ENCODE measurements at places on chromosomes 4 and X.

DNA sequence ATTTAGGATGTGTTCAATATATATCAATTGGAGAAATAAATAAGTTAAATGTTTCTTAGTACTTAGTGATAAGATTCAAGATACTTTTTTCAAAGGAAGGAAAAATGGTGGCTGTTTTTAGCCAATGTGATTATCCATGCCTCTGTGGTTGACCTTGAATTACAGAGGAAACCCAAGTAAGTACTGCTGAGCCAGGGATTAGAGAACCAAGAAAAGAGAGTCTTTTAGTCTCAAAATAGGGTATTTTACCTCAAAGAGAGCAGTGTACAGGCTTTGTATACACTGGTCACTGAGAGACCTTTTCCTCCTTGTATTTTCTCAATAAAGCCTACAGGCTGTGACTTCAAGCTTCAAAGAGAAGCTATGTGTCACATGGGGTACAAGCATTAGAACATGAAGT is 1075.3 kb downstream of the ADGRL3 start:
- no peak for DNase-seq

- DNase-seq, result no peak
Measured at GRCh38 chr4:3336382-3337356, 43.8 kb downstream of the RGS12 start.

GRCh38 chr4:106339431-106339830 is 23.1 kb downstream of the AIMP1 start:
- DNase-seq, result no peak

DNA sequence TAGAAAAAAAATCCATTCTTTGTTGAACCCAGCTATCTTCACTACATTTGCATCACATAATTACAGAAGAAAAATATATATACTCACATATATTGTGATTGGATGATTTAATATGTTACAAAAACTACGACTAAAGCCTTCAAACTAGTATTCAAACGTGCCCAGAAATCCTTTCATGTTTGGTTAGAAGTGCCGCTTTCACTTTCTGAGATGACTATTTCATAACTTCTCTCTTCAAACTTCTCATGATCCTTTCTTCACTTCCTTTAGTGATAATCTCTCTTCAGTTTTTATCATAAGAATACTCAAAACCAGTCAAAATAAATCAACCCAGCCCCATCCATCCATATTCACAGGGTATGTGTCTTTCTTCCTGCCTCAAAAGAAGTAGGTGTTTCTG is 50.8 kb upstream of the NAF1 start:
- DNase-seq, result no peak

DNA sequence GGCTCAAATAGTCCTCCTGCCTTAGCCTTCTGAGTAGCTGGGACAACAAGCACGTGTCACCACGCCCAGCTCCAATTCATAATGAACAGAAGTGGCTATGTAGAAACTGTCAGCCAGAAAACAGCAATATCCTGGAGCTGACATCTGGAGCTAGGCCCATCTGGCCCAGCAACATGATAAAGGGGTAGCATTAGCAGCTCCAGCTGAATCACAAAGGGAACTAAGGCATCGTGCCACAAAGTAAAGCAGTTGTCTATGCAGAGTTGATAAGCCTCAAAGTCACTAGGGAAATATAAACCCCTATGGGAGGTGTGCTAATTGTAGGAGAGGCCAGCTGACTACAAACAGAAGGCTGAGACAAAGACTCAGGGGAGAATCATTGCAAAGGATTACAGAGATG is 270.5 kb upstream of the GPC4 start:
- peak; percentile 58 for DNase-seq

DNA sequence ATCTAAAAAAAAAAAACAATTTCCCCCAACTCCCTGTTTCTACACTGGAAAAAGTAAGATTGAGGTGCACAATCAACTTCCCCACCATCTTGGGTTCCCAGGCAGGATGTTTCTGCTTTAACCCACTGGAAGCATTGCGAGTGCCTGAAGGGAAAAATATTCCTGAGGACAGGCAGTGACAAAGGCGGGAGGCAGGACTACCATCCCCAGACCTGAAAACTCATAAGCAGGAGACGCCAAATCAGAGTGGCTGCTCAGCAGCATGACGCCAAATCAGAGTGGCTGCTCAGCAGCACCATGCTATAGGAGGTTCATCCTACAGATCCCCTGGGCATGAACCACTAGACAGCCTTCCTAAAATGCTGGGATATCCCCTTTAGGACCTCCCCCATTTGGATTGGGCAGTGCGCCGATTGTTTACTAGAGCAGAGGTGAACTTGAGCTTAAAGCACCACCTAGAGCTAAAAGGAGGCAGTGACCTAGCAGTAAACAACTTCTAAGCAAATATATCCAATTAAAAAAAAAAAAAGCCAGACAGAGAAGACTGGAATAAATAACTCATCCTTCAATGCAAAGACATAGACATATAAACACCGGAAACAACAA is 35.0 kb upstream of the GK start:
- no peak for DNase-seq

DNA sequence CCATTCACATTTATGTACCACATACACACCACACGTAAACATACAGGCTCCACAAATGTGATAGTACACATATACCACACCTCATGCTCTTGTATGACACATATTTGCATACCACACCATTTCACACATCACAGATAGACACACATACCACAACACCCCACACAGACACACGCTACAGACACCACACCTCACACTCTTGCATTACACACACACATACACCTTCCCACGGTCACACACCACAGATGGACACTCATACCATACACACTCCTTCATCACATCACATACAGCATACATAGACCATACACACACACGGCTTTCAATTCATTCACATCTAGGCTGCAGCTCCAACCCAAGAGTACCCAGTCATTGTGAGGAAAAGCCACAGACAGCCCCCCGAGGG is 222.5 kb upstream of the RPL34 start:
- no peak for DNase-seq

DNA sequence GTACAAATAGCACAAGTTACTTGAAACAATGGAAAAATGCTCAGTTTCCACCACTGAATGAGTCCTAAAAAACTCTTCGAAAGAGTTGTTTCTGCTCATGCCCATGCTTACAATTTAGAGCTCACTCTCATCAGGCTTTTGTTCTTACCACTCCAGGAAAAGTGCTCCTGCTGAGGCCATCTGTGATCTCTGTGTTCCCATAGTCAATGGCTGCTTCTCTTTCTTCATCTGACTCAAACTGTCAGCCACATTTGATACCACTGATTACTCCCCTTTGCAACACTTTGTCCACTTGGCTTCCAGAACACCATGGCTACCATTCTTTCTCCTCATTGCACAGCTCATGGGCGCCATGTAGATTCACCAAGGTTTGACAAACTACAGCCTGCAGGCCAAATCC is 80.0 kb upstream of the SLC34A2 start:
- DNase-seq, result no peak

DNA sequence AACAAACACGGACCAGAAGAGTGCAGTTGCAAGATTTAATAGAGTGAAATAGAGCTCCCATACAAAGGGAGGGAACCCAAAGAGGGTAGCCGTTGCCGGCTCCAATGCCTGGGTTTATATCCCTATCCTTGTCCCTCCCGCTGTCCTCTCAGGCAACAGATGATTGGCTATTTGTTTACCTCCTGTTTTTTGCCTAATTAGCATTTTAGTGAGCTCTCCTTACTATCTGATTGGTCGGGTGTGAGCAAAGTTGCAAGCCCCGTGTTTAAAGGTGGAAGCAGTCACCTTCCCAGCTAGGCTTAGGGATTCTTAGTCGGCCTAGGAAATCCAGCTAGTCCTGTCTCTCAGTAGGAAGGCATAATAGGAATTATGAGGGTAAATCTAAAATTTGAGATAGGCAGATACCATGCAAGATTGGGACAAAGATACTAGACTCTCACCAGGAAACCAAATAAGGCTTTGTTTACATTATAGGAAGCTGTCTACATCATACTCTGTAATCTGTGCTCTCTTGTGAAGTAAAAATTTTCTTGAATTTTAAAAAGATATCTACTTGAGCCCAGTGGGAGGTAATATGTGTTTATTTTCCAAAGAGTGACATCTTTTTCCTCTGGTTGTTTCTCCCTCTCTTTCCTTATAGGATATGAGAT is 65.9 kb downstream of the ATP10D start:
- DNase-seq, result no peak

DNA sequence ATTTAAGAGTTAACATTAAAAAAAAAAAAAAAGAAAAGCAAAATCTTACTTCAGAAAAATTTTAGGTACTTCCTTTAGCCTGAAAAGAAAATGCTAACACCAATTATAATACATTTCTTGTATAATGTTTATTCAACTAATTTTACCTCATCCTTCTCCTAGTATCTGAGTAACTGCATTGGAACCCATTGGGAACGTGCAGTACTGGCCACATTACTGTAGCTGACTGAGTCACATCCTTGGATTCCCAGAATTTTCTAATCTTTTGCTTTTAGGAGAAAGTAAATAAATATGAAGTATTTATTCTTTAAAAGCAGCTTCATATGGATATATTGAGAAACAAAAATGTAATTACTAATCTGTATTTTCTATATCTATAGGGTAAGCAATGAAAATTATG is 82.6 kb upstream of the SLITRK2 start:
- DNase-seq, result no peak

DNA sequence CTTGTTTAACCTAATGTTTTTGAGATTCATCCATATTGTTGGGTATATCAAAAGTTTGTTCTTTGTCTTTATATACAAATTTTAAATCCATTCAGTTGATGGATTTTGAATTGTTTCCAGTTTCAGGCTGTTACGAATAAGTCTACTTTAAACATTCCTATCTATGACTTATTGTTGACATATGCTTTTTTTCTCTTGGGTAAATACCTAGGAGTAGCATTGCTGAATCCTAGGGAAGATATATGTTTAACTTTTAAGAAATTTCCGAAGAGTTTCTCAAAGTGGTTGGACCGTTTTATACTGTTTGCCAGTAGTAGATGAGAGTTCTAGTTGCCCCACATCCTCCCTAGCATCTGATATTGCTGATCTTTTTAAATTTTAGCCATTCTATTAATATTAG is 60.9 kb upstream of the IL13RA1 start:
- DNase-seq, result no peak

GRCh38 chr4:14916554-14917297 is 85.6 kb upstream of the CPEB2 start:
- no peak for DNase-seq

- no peak for DNase-seq
Measured at GRCh38 chr4:144734522-144734921, 88.6 kb downstream of the HHIP start.

GRCh38 chrX:138708268-138708667 is 3.2 kb downstream of the FGF13 start:
- DNase-seq, result no peak

All from NCI-H345 (cell line).